Activated T-cell treated with anti-CD3 and anti-CD28 coated beads for 1 hour (primary cell): ENCODE measurements at places on chromosomes 2 and 18.

DNA sequence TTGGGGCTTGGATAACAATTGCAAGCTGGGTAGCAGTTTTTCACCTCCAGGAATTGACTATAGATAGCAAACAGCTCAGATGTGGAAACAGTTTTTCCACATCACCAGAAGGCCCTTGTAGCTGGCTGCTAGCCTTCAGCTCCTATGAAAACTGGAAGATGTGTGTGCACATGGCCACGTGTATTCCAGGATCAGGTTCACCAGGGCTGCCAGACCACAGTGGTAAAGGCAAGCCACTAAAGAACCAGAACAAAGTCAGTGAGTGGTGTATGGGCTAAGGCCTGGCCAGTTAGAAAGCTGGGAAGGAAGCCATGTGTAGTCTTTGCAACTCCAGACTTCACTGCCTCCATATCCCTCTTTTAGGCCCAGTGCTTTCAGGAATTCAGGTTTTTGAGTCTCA is 12.9 kb downstream of the LRRTM1 start:
- no peak for DNase-seq

GRCh38 chr18:5317186-5317585 is 21.7 kb upstream of the ZBTB14 start:
- DNase-seq: no peak

DNA sequence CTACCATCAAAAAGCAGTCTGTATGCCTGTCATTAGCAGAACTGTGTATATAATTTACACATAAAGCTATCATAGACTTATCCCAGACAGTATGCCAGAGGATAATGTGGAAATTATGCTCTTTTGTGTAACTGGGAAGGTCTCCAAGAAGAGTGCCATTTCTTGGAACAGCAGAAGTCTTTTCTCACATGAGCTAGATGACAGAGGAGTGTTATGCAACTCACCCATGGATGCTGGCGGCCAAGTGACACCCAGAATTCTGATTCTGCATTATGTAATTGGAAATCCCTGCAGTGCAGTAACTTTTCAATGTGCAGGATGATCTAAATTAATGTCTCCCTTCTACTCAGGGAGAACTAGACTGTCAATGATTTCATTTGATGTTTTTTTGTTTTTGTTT is 160.0 kb downstream of the UBE2E3 start:
- no peak for DNase-seq

DNA sequence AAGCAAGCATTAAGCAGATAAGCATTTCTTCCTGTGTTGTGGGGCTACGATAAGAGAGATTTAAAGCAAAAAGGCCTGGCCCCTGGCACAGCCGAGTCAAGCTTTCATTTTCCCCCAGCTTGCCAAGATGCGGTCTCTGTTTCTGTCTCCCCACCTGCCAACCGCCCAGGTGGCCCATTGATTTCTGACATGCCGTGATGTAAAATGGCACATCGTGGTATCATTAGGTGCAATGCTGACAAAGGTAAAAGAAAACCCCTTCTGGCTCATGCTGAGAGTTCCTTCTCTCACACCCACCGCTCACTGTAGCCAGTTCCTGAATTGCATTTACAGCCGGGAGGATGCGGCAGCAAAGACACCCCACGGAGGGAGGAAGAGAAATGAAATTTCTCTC is 62.8 kb downstream of the BOD1L2 start:
- DNase-seq: no peak

- DNase-seq: no peak
Observed at GRCh38 chr18:73088445-73088844, 220.7 kb upstream of the NETO1 start.

DNA sequence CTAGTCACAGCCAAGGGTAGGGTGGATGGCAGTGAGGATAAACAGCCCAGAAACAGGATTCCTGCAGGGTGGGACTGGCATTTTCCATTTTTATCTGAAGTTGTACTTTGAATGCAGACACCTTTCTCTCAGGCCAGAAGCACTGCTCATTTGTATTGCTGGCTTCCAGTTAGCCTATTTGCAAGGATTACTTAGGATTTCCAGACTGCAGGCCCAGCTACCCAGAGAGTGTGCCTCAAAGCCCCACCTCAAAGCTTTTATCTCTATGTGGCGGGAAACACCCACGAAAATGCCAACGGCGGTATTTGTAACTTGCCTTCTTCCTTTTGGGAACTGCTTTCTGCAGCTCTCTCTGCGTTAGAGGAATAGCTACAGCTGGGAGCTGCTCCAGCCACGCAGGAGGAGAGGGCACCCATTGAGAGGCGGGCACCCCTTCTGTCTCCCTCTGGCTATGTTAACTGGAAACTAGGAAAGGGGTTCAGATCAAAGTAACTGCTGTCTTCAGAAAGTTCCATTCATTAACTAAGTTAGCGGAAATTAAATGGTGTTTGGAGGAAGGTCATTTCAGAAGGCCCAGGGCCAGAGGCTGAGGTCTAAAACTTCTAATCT is 144.9 kb downstream of the TGIF1 start:
- DNase-seq: no peak

- no peak for DNase-seq
Observed at GRCh38 chr2:238098901-238099713, 1.0 kb upstream of the ESPNL start.

- DNase-seq: no peak
Observed at GRCh38 chr2:8851811-8852560, 14.6 kb upstream of the KIDINS220 start.

GRCh38 chr2:158239271-158239670 is 137.6 kb downstream of the UPP2 start:
- no peak for DNase-seq

GRCh38 chr2:222609381-222609780 is 46.5 kb downstream of the FARSB start:
- no peak for DNase-seq

GRCh38 chr2:226362980-226363379 is 436.6 kb downstream of the IRS1 start:
- no peak for DNase-seq

- no peak for DNase-seq
Observed at GRCh38 chr2:207333599-207334300, 168.0 kb upstream of the KLF7 start.

- no peak for DNase-seq
Observed at GRCh38 chr2:240818293-240819125, 1.5 kb downstream of the KIF1A start.

DNA sequence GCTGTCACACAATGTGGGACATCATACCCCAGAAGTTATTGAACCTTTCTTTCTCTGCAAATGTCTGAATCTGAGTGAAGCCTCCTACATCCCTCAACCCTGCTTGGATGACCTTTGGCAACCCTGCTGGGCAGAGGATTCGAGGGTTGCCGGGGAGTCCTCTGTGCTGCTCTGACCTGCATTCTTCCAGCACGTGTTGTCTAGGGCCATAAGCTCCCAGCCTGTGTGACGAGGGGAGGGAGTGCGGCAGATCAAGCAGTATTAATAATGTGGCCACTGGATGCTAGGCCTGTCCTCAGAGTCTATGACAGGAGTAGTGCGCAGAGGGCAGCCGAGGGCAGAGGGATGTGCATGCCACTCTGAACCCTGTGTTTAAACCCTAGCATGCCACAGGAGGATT is 58.8 kb downstream of the RPL37A start:
- no peak for DNase-seq

- DNase-seq: no peak
Observed at GRCh38 chr2:180933332-180933731, 47.1 kb upstream of the UBE2E3 start.

DNA sequence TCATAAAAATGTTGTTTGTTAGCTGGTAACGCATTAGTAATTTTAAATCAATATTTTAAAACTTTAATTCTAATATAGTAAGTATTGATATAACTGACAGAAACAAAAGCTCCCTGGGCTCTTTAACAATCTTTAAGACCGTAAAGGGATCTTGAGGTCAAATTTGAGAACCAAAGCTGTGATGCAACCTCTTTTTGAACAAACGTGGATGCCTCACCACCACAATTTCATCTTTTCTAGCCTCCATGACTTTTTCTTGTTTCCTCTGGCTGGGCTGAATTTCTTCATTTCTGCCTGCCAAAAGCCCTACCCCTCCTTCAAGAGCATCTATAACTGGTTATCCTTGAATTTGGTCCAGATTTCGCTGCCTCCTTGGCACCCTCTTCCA is 563 bp upstream of the POLE4 start:
- DNase-seq: no peak

GRCh38 chr2:240568678-240569522 is 616 bp downstream of the RNPEPL1 start:
- peak; percentile 47 for DNase-seq

DNA sequence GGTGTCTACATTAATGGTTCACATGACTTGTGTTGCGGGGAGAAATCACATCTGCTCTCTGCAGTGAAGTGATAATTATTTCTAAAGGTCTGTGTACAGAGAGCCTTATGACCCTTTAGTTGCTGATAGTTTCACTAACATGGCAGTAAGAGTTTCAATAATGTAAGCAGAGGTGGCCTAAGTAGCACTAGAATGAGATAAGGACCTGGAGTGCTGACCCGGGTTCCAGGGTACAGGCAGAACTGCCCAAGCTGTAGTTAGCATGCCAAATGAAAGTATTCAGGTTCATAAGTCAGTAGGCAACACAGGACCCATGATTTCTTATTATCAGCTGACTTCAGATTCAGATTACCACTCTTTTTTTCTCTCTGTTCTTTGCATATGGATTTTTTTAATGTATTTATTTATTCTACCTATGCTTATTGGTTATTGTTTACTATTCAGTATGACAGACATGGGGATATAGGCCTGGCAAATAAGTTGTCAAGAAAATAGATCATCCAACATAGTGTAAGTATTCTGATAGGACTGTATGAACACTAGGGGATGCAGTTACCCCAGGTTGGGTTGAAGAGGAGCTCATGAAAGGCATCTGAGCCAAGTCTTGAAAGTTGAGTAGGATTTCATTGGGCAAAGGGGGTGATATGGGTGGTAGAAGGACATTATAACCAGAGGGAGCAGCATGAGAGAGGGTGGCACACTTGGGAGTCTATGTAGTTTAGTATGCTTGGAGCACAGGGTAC is 105.2 kb downstream of the CCDC85A start:
- DNase-seq: no peak

DNA sequence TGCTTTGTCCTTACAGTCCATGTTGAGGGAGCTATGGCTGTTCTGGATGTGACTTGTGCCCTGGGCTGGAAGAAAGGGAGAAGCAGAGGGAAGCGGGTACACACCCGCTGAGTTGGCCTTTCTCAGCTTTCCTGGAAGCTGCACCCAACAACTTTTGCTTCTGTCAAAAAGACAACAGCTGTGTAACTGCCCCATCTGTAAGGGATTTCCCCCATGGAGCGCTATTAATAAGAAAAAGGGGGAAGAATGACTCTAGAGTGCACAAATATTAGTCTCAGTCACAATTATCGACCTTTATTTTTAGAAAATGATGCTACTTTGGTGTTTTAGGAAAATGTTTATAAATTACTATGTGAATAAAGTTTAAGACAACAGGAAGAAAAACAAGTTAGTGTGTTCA is 368.3 kb downstream of the RAD51AP2 start:
- no peak for DNase-seq

GRCh38 chr18:22285361-22286140 is 116.2 kb downstream of the GATA6 start:
- no peak for DNase-seq

DNA sequence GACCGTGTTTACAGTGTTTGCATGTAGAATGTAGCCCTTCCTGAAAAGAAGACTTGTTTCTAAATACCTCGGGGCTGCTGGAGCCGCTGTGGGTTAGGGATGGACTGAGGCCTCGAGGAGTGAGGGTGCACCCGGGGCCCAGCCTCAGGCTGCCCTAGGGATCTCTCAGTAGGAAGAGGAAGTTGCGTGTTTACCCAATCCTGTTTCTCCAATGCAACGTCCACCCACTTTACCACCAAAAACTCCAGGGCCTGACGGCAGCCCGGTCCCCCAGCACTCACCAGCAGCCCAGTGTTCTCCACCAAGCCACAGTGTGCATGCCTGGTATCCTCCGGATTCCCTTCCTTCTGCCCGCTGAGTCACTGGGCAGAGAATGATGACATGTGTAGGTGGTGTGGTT is 255.8 kb downstream of the GLI2 start:
- no peak for DNase-seq

DNA sequence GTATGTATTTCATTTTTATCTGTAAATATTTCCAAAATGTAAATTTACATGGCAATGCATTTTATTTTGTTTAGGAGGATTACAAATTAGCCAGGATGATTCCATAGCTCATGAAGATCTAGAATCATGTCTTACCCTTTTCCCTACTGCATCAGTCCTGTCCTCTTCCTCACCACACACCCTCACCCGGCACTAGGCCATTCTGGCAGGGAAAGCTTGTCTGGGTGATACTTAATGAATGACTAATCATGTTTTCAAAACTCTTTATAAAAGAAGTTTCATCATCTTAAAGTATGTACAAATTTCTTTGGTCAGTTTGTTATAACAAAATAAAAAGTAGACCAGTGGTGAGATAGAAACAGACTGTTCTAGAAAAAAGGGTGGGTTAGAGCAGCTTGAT is 283.3 kb upstream of the VWC2L start:
- no peak for DNase-seq

DNA sequence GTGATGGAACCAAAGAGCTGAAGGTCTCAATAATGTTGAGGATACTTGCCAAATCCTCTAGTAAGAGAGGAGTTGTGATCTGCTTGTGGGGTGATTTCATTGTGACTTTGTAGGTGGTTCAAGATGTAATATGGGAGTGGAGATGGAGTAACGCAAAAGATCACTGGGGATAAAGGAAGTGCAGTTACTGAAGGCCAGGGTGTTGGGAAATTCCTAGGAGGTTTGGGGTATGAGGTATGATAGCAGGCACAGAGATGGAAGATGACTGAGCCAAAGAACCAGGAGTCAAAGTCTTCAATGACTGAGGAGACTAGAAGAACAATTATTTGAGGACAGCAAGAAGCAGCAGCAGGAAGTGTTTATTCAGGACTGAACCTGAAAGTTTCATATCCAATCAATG is 222.6 kb downstream of the NCKAP5 start:
- DNase-seq: no peak

- no peak for DNase-seq
Observed at GRCh38 chr2:129849559-129850160, 129.8 kb upstream of the RAB6C start.

- DNase-seq: no peak
Observed at GRCh38 chr2:8251291-8251690, 430.6 kb upstream of the ID2 start.

DNA sequence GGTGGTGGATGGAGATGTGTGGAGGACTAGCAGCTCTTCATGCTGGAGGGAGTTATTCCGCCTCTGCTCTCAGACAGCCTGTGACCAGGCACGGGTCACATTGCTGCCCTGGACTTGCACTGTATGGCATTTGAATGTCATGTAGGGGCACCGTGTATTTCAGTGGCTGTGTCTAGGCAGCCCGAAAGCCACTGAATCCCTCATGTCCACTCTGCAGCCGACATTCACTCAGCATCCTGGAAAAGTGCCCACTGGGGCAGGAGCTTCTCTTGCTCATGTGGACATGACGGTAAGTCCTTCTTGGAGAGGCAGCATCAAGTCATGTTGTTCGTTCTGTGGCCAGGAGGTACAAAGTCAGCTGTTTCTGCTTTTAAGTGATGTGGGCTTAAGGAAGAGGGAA is 127.9 kb downstream of the SH3RF3 start:
- no peak for DNase-seq
